Activated CD4-positive, alpha-beta T cell treated with anti-CD3 and anti-CD28 coated beads, Interleukin-2, amount 50 U/mL, for 1 hour (primary cell): ENCODE measurements at places on chromosomes 6 and 20.

GRCh38 chr20:55784036-55784435, 221.3 kb downstream of the CBLN4 start:
- no peak for DNase-seq

DNA sequence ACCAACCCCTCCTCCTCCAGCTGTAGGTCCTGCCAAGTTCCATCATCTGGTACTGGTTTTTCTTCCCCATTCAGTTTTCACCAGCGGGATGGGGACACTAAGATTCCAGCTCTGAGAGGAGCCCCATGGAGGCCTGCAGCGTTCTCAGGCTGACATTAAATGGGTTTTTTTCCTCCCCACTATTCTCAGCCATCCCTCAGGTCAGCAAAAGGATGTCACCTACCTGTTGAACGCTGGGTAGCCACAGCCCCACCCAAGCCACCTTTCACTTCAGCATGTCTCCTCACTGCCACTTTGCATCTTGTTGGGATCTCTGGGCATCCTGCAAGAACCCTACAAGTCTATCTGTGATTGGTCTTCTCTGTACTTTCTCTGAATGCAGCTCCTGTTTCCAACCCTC, 6.8 kb downstream of the KCNK17 start:
- DNase-seq: no peak

GRCh38 chr20:63226042-63226943, 9.4 kb upstream of the BIRC7 start:
- DNase-seq: no peak

DNA sequence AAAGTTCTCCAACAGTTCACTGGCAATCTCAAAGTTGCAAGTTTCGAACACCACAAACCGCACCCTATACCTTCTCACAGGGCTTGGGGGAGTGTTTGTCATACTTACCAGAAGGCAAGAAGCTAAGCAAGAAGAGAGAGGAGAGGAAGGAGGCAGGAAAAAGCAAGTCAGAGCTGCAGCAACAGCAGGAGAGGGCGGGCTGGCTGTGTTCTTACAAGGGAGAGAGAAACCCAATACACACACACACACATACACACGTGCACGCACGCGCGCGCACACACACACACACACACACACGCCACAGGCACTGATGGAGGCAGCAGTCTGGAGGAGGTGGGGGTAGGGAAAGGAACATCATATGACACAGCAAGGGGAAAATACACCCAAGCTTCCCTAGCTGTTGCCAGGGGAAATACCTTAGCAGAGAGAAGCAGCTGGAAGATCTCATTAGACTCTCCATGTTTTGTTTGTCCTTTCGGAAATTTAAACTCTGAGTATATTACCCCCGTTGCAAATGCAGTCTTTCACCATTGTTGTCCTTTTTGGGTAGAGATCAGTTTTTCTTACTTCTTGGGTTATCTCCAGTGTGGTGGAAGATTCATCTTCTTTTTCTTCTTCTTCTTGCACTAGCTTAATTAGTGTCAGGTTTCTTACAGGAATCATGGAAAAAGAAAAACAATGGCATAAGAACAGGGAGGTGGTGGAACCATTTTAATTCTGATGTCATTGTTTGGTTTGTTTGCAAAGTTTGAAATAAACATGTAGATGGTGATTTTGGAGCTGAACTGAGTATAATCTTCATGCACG, at the start of gene TXLNB:
Gene TXLNB (minus strand): TSS at position 186 of the 807 bp plus-strand sequence. CDS start 3,099 bp downstream, outside the sequence.
- DNase-seq: peak; percentile 85

- DNase-seq: no peak
Observed at GRCh38 chr6:157954150-157955117, 27.2 kb upstream of the SYNJ2 start.

- no peak for DNase-seq
Observed at GRCh38 chr6:86148586-86148985, 505.9 kb upstream of the SYNCRIP start.

DNA sequence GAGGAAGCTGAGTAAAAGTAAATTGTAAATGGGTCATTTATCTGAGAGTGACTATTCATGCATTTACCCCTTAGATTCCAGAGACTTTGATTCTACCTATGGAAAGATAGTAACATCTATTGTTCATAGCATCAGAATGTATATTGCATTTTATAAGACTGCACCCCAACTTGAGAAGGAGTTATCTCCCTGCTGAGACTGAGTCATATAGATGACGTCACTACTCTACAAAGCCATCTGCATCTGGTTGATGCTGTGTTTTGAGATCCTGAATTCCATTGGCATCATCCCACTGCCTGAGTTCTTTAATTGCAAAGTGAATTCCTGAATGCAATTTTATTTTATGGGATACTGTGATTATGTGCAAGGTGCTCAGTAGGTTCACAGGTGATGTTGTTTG, 444.0 kb upstream of the SLC35B3 start:
- DNase-seq: no peak

DNA sequence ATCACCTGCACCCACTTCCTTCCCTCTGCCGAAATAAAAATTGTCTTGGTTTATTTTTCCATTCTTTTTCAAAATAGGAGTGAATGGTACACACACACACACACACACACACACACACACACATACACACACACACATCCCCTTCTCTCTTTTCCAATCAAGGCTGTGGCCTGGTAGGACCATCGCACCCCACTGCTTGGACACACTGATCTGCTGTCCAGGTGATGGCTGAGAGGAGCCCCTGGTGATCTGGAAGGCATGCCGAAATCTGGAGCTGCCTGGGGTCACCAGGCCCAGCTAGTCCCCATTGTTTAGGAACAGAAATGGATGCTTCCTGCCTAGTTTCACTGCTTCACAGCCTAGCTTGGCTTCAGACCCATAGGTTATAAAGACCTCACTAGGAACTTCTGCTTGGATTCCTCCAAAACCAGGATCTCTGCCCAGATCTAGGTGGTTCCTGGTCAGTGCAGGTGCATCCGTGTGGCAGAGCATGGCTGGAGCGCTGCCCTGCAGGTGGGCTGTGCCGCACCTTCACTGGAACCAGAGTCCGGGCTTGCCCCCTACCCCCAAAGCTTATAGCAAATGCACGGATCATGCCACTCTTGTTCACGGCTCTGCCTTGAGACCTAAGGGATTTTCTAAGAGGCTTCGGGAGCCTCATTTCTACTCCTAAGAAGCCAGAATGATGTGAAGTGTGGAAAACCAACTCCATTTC, 42.9 kb upstream of the DACT2 start:
- no peak for DNase-seq

- no peak for DNase-seq
Observed at GRCh38 chr6:112781241-112781640, 434.1 kb downstream of the RFPL4B start.

- DNase-seq: no peak
Observed at GRCh38 chr20:25053255-25054031, 4.5 kb downstream of the ACSS1 start.

DNA sequence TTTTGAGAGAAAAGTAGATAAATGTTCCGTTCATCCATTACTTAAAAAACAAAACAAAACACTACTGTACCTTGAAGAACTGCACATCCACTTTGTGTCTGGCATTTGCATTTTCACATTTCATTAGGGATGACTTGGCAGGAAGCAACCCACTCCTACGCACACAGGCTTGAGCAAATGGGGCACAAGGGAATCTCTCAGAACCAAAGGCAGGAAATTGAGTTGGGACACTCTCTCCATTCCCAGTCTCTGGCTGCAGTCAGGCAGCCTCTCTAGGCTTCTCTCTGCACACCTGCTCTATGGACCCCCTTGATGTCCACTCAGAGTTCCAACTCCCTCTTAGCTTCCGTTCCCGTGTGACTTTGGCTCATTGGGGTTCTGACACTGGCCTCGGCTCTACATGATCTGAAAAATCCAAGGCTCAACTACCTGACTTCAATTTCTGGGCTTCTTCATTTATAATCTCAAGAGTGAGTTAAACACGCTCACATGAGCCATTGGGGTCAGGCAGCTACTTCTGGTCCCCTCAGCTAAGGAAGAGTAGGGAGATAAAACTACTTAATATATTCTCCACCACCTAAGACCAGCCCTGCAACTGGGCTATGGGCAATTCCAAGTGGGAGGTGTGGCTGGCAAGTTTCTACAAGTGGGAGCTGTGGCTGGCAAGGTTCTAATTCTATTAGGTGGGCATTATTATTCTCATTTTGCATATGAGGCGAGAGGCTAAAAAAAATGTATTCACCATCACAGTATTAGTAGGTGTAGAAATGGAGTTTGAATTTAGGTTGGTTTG, 251.9 kb downstream of the SOD2 start:
- DNase-seq: no peak

- no peak for DNase-seq
Observed at GRCh38 chr6:152117156-152118133, 310.0 kb downstream of the ESR1 start.

GRCh38 chr6:42696526-42697267, 25.7 kb downstream of the PRPH2 start:
- no peak for DNase-seq
